ENCODE measurements at places on chromosomes 5 and 9.

DNA sequence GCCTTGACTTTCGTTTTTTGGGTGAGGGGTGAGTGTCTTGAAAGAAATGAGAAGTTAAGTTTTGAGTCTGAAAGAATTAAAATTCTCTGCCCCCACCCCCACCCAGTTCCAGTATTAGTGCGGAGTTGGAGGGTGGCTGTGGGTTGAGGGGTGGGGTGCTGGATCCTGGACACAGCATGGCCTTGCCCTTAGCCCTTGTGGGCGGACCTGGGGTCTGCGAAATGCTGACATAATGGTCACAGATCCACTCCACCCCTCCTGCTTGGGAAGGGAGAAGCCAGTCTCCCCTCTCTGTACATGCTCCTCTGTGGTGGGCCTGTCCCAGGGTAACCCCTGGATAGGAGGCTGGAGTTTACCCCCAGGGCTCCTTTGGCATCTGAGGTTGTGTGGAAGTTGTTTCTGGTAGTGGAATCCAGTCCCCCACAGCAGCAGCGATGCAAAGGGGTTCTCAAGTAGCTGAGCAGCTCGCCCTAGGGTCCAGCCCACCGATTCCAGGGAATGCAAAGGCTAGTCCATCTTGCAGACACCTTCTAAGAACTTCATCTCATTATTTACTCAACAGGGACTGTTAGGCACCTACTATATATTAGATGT is 42.8 kb upstream of the TCF7 start:
- DNase-seq = no peak

DNA sequence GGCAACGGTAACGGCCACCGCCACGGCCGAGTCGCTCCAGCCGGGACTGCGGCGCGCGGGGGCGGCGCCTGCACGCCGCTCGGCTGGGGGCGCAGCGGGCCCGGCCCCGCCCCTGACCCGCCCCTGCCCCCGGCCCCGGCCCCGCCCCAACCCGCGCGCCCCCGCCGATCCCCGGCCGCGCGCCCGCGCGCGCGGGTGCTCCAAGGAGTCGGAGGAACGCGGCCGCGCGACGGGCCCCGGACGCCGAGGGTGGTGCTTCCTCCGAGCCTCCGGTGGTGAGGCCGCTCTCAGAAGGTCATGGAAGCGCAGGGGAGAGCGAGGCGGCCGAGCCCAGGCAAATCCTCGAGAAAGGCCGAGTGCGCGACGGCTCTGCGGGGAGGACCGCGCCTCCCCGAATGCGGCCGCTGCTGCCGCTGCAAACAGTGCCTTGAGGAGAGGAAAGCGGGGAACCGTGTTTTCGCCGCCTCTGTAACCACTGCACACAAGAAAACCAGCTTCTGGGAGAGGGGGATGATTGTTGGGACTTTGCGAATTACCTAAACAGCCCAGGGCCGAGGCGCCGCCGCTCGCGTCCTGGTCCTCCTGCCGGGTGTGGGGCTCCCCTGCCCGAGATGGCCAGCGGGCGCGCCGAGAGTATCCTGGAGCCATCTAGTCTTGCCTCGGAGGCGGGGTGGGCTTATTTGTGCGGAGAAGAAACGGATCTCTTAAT is at the start of gene LIFR:
Gene LIFR, minus strand, starts transcription at position 48 of the 709 bp plus-strand sequence. CDS start 25,999 bp downstream, outside the sequence.
- peak; percentile 40 for DNase-seq

GRCh38 chr9:93098236-93098946 is 2.4 kb downstream of the CARD19 start:
- DNase-seq = peak; percentile 70

GRCh38 chr5:150626853-150627276 is 13.6 kb upstream of the SYNPO start:
- no peak for DNase-seq

DNA sequence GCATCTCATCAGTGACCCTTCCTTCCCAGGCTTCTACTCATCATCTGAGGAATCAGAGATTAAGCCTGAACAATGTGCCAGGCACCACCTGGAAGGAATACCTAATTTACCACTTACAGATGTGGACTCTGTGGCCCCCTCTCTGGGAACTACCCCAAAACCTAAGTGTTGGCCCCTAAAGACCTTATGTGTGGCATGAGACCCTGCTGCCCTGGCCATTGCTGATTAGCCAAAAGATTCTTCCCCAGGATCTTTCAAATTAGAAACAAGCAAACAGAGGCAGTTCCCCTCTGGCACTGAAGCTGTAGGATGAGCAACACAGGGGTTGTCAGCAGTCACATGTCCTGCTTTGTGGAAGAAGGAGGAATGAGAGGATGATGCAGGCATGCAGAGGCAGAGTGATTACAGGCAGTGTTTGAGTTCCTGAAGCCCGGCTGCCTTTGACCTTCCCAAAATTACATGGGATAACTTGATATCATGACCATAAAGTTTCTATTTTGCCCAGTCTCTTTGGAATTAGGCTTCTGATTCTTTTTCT is 10.6 kb downstream of the SPINK4 start:
- no peak for DNase-seq

DNA sequence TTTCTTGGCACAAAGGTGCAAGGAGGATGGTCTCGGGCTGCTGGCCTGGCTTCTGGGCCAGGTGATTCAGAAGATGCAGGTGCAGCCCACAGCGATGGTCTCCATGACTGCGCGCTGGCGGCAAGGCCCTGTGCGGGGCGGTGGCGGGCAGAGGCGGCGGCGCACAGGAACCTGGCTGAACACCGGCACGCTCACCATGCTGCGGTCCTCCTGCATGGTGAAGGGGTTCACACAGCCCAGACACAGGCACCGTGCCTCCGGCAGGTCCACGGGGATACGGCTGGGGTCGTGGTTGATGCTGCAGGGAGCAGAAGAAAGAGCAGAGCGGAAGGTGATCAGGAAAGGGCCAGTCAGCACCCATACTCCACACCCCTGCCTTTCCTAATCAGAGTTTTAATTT is 4.8 kb downstream of the IL17B start:
- DNase-seq = no peak

GRCh38 chr5:40410231-40410861 is 269.4 kb upstream of the PTGER4 start:
- peak; percentile 73 for DNase-seq

- DNase-seq = no peak
These were observed 319.4 kb downstream of the TLR4 start for GRCh38 chr9:118023644-118024043.

DNA sequence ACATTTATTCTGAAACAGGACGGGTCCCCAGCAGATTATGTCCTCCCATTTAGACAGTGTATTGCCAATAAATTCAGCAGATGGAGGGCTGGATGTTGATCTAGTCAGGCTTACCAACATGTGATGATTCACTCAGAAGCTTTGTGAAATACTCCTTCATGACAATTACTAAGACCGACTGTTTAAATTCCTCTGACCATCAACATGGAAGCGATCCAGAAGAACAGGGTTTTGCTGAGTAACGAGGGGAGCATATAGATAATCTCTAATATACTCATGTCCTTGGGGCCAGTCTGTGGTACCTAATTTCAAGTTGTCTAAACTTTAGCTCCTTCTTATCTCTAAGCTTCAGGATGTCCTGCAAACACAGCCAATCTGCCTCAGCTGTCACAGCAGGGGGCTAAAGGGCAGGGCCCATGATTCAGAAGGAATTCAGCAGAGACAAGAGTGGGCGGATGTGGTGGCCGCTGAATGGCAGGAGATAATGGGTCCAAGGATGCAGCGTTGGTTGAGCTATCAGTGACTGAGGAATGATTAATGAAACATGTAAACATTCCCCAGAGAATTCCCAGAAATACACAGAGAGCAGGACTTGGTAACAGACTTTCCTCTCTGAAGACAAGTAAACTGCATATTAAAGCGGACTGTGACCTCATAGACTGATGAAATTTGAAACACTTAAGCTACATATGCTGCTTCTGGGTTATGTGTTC is 109.4 kb downstream of the ANKRD55 start:
- no peak for DNase-seq

- DNase-seq = no peak
These were observed 62.2 kb downstream of the COX7C start for GRCh38 chr5:86679949-86680348.

- no peak for DNase-seq
These were observed 141.5 kb downstream of the RMI1 start for GRCh38 chr9:84121991-84122523.

DNA sequence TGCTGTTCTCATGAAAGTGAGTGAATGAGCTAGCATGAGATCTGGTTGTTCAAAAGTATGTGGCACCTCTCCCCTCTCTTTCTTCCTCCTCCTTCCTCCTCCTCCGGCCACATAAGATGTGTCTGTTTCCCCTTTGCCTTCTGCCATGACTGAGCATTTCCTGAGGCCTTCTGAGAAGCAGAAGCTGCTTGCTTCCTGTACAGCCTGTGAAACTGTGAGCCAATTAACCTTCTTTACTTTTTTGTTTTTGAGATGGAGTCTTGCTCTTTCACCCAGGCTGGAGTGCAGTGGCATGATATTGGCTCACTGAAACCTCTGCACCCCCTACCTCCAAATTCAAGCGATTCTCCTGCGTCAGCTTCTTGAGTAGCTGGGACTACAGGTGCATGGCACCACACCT is 6.1 kb downstream of the S100Z start:
- DNase-seq = peak; percentile 26

DNA sequence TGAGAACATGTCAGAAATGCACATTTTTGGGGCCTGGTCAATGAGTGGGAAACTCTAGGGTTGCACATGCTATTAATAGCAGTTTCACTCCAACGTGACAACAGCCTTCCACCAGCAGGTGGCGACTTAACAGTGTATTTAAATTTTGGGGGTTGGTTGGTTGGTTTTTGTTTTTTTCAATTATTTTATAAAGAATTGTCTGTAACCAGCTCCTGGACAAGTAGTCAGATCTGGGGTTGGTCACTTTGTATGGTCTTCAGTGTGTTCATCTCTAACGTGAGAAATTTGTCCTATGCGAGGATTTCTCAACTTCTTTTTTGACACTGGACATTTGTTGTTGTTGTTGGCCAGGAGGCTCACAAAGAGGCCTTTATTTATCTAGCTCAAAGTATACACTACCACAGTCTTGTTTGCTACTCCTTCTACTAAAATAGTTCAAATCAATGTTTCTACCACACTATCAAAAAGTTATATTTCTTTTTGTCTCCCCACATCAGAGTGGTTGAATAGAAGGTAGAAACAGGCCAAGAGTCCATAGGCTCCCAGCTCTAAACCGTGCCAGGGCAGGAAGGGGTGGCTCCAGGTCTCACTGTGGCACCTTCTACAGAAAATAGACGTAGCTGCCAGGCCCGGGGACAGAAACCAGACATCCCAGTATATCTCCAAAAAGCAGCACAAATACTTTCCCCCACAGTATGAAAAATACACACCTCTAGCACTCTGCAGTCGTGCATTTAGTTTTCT is 110.4 kb downstream of the TRPM6 start:
- DNase-seq = peak; percentile 70

DNA sequence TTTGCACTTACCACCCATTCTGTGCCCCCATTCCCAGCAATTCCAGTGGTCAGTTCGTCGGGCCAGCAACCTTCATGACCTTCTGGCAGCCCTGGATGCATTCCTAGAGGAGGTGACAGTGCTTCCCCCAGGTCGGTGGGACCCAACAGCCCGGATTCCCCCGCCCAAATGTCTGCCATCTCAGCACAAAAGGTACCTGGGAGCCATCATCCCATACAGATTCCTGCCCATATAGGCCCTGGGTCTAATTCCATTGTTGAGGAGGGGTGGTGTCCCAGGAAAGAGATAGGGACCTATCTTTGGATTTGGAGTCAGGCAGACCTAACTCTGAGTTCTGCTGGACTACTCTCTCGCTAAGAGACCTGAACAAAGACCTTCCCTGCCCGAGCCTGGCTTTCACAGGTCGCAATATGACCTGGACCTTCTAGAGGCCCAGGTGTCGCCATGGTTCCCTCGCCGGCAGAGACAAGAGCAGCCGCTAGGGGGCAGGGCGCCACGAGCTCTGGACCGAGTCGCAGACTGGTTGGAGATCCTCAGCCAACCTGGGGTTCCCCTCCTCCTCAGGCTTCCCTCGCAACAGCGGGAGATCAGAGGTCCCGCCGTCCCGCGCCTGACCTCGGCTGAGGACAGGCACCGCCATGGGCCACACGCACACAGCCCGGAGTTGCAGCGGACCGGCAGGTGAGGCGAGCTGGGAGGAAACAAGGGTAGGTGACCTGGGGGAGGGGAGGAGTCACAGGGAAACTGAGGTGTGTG is 3.1 kb downstream of the SLC4A9 start:
- peak; percentile 86 for DNase-seq

DNA sequence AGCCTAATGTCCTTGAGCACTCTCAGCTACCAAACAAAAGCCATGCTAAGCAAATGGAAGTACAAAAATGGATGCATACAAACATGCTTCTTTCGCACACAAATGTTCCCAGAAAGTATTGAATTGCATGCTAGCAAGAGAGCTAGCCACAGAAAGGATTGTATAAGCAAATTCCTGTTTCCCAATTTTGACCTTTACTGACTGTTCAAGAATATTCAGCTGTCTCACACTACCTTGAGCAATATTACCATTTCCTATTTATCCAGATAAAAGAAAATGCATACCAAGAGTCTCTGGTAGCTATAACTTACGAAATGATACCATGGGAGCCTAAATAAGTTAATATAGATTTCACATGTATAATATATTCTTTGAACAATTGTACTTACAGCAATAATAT is 264.6 kb downstream of the TMEM167A start:
- DNase-seq = no peak

DNA sequence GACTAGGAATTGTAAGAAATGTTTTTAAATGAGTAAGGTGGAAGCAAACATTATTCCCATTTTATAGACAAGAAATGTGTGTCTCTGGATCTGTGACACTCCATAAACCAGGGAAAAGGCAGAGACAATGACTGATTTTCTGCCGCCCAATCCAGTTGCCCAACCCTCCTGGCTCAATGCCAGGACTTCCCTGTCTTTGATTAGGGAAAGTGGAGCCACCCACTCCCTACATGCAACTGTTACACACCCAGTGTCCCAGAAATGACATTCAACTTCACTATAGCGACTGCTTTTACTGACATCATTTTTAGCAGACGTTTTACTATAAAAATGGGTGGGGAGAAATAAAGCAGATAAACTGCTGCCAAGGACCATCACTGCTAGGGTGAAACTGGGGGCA is 79.7 kb downstream of the THBS4 start:
- no peak for DNase-seq

GRCh38 chr5:14503017-14503680 is 78.4 kb upstream of the OTULINL start:
- no peak for DNase-seq

DNA sequence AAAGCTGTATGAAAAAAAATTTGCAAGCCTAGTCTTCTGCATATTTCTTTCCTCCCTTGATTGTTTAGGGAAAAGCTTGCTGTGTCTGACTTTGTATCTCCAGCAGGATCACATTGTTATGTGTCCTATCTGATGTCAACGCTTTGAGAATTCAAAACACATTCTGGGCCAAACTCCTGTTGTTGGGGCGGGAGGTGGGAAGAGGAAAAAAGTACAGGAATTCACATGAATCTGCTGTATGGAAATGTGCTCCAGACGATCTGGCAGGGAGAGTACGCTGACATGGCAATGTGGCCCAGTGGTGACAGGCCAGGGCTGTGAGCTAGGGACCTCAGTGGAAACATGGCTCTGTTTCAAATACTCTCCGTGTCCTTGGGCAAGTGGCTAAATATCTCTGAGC is 87.4 kb upstream of the GNA14 start:
- no peak for DNase-seq

- no peak for DNase-seq
These were observed 16.7 kb downstream of the MARVELD2 start for GRCh38 chr5:69431424-69432303.

GRCh38 chr5:143495110-143495509 is 91.6 kb upstream of the NR3C1 start:
- DNase-seq = no peak

All from activated naive CD4-positive, alpha-beta T cell treated with Interleukin-2 at 50 U/mL for 16 hours (primary cell).